ENCODE measurements at places on chromosomes 12 and 14.

DNA sequence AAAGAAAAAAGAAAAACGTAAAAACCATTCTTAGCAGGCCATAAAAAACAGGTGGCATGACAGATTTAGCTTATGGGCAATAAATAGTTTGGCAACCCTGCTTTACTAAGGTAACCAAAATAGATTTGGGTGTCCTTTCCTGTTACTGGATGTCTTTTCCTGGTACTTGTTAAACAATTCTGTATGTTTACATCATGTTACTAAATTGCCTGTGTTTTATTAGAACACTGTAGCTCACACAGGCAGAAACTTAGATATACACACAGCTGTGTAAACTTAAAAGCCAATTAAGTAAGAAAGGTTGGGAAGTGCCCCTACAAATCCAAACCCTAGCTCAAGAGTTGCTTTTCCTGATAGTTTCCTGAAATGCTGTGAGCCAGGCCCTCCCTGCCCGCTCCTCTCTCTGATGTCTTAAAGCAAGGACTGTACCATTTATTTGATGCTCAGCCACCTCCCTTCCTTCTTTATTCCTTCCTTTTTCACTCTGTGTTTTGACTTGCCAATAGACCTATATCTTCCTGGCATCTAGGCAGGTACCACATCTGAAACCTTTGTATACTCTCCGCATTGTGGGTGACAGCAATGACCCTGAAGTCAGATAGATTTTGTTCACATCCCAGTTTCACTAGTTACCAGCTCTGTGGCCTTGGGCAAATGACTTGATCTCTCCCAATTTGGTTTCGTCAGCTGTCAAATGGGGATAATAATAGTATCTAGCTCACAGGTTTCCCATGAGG lies 3.7 kb upstream of the CAMKK2 start:
- no peak for DNase-seq

DNA sequence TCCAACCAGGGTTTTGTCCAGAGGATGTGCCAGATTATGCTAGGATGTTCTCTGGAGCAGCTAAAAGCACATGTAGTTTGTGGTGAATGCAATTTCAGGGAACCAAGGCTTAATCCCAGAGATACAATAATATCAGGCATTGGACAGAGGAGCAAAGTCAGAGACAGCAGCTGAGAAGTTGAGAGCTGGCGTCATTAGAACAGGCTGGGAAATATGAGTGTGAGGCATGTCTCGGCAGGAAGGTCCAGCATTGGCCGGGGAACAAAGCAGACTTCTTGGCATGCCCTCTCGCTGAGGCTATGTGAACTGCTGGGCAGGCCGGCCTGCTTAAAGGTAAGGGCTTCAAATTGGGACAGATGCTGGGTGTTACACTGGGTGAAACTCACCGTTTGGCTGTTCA lies 125.4 kb downstream of the CAND1 start:
- no peak for DNase-seq

DNA sequence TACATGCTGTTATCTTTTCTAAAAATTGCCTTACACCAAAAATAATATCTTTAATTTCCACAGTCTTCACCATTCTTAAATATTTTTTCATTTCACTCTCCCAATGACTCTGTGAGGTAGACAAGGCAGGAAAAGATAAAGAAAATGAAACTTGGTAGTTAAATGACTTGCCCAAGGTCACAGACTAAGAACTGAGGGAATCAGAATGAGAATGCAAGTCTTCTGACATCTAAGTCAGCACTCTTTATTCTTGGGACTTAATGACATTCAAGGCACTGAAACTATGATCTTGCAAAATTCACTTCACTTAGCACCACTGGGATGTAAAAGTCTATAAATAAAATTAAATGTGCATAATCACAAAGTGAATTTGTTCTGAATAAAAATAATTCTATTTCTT lies 104.5 kb downstream of the SLC2A13 start:
- DNase-seq, result no peak

DNA sequence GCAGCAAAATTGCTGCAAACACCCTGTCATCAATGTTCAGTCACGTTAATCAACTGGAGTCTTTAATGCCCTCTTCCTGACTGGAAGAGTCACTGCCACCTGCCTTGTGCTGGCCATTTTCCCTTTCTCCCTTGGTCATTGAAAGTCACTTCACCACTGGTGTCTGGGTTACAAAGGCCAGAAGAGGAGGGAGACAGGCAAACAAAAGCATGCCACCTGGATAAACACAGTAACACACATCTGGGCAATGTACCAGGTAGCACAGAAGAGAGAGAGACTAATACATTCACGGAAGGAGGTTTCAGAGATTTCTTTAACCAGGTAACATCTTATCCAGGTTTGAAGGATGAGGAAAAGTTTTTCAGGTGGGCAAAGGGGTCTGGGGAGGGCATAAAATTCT lies 32.7 kb downstream of the GPHB5 start:
- DNase-seq, result no peak

DNA sequence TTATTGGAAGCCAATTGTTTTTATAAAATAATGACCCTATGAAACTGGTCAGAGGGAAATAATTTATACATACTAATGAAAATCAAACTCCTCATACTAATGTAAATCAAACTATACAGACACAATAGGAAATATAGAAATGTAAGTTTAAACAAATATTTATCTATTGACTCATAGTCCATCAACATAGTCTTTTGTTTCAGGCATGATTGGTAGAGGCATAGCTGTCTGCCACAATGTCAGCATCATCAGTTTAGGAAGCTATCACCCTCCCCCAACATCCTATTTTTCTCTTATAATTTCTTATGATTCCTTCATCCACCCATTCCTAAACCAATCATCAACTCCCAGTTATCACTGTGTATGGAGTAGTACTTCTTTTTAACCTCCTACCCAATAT lies 117.7 kb downstream of the SLC38A6 start:
- no peak for DNase-seq

DNA sequence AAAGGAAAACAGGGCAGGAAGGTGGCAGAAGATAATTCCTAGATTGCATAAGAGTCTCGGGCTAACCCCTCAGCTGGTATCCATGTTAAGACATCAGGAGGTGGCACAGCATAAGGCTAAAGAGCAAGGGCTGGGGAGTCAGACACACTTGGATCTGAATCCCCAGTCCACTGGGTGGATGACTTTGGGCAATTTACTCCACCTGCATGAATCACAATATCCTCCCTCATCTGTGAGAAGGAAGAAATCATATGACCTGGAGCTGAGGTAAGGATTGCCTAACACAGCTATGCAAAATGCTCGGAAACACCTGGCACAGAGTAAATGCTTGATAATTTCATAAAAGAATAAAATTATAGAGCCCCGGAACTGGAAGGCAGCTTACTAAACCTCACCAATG lies 217.9 kb downstream of the PIK3C2G start:
- DNase-seq, result no peak

DNA sequence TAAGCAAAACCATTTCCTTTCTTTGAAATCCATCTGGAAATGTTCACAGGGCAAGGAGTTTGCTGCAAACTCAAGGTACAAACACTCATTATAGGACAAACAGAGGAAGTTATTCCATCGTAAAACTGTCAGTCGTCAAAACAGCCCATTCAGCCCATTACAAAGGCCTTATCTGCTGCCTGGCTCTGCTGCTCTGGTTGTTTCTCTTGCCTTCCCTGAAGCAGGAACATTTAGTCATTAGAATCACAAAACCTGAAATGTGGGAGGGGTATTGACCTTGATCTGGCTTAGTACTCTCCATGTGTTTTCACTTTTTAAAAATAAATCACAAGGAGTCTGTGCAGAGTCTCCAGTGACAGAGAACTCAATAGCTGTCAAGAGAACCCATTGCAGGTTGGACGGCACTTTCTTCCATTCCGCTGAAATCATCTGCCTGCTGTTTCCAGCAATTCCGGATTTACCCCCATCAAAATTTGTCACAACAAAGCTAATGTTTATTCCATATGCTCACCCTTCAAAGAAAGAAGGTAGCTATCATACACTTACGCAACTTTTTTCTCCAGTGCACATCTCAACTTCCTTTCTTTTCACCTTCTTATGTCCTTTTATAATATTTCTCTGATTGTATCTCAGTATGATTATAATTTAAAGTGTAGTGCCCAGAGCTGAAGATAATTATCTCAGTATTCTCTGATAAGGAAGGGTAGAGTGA lies 24.6 kb upstream of the ITPR2 start:
- no peak for DNase-seq

DNA sequence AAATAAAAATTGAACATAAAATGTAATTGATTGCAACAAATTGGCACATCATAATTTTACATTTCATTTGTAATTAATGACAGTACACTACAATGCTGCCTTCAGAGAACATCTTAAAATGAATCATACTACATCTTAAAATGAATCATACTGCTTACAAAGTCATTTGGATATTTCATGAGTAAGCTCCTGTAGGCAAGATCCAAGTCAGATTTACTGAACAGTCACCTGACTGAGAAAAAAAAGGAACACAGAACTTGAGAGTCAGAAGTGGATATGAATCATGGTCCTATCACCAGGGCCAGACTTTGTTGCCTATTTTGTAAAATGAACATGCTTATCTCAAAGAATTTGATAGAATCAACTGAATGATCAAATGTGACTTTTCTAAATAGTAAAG lies 32.7 kb upstream of the FBLN5 start:
- no peak for DNase-seq

GRCh38 chr14:32934881-32935633 lies 3.6 kb upstream of the NPAS3 start:
- no peak for DNase-seq

- DNase-seq, result no peak
Observed at GRCh38 chr12:7346551-7347225, 42.8 kb downstream of the ACSM4 start.

GRCh38 chr12:2939191-2939590 lies 20.0 kb upstream of the TEAD4 start:
- DNase-seq, result no peak

- DNase-seq, result peak; percentile 24
Observed at GRCh38 chr12:132218915-132219314, 74.7 kb downstream of the NOC4L start.
